Fibroblast of skin of left biceps (primary cell): ENCODE measurements at places on chromosomes 7 and 10.
A peak's percentile ranks its signal among the peaks of the same experiment; 100 is the strongest.

- DNase-seq: no peak
These were observed 377.2 kb downstream of the PARD3 start for GRCh38 chr10:34437906-34438305.

GRCh38 chr7:39526666-39527065 lies 39.5 kb upstream of the YAE1 start:
- no peak for DNase-seq

- no peak for DNase-seq
These were observed 3.2 kb downstream of the MGMT start for GRCh38 chr10:129470103-129470851.

DNA sequence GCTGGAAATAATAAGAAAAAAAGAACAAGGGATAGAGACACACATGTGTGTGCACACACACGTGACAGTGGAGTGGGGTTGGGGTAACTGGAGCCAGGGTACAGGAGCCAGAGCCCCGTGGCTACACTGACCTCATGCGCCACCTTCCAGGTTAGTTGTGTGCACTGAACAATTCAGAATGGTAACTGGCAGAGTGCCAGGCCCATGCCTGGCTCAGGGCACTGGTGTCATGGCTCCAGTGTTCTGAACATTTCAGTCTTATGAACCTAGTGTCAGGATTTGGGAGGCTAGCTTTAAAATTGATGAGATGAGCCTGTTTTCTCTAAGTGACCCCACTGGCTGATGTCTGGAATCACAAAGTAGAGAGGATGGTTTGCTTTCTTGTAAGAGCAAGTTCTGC lies 269.6 kb downstream of the SORCS3 start:
- DNase-seq: no peak

GRCh38 chr10:88565072-88565471 lies 18.0 kb downstream of the RNLS start:
- no peak for DNase-seq

- no peak for DNase-seq
These were observed 75.9 kb downstream of the PFKFB3 start for GRCh38 chr10:6278519-6279120.

DNA sequence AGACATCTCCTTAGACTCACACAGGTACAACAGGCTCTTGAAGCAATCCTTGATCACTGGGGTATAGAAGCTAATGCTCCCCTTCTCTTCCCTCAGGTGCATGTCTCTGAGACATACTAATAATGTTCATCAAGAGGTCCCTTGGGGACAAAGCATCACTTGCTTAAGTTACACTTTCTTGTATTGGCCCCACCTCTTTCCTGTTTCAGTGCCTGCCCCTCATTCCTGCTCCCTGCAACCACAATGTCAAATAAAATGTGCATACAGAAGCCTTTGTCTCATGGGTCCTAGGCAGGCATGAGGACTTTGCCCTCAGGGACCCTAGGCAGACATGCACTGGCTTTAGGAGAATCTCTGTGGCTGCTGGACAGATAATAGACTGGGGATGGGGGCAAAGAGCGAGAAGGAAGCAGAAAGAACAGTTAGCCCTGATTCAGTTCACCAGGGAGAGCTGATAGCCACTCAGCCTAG lies 175.0 kb upstream of the NPY start:
- DNase-seq: no peak

GRCh38 chr10:32149252-32149955 lies 93.2 kb upstream of the KIF5B start:
- peak; percentile 29 for DNase-seq

- no peak for DNase-seq
These were observed 74.3 kb upstream of the POM121L12 start for GRCh38 chr7:52961084-52961483.

- DNase-seq: no peak
These were observed 97.1 kb downstream of the SH3PXD2A start for GRCh38 chr10:103758294-103758681.

DNA sequence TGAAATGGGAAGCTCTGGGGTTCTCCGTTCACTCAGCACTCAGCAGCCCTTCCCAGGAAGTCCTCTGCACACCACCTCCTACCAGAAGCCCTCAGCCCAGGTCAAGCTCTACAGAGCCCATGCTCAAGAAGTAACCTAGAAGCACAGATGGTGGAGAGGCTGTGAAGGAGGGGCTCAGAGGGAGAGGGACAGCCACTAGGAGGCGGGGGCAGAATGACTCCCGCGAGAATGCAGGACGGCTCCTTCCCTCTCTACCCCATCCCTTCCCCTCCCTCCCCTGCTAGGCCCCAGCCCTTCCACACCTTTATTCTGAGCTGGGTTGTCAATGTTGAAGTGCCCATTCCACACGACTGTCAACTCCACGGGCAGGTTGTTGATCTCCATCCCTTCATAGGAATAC lies 373.2 kb downstream of the PLXNA4 start:
- no peak for DNase-seq

DNA sequence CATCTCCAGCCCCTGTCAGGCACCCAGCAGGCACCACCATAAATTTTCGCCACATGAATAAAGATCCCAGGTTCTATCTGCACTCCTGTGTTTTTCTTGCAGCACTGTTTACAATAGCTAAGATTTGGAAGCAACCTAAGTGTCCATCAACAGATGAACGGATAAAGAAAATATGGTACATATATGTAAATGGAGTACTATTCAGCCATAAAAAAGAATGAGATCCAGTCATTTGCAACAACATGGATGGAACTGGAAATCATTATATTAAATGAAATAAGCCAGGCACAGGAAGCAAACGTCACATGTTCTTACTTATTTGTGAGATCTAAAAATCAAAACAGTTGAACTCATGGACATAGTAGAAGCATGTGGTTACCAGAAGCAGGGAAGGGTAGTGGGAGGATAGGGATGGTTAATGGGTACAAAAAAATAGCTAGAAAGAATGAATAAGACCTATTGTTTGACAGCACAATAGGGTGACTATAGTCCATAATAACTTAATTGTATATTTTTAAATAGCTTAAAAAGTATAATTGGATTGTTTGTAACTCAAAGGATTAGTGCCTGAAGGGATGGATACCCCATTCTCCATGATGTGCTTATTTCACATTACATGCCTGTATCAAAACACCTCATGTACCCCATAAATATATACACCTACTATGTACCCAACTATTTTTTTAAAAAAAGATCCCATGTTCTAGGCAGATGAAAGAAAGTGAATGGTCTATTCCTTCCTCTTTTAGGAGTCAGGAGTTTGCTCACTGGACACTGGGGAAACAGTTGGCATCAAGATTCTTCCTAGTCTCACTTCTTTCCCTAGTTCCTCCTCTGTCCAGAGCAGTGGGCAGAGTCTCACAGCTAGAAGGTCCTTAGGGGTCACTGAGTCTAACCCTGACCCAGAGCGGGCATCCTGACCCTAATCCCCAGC lies 1.0 kb upstream of the NPFFR1 start:
- no peak for DNase-seq

DNA sequence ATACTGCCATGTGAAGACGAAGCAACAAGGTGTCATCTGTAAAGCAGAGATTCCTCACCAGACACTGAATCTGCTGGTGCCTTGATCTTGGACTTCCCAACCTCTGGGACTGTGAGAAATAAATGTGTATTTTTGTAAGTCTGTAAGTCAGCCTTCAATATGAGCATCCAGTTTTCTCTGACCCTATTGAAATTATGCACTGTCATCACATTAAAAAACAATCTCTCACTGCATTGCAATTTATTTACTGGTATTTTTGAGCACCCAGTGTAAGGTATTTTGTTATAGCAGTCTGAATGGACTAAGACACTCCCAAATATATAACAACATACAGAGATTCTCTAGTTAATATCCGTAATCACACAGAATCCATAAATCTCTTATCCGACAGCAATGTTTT lies 77.5 kb upstream of the CDK6 start:
- DNase-seq: no peak

GRCh38 chr10:102549549-102549948 lies 45.8 kb downstream of the SUFU start:
- DNase-seq: no peak

GRCh38 chr10:62796896-62797295 lies 7.6 kb upstream of the ADO start:
- DNase-seq: no peak

GRCh38 chr10:62512732-62513475 lies 138.7 kb downstream of the ZNF365 start:
- DNase-seq: no peak

DNA sequence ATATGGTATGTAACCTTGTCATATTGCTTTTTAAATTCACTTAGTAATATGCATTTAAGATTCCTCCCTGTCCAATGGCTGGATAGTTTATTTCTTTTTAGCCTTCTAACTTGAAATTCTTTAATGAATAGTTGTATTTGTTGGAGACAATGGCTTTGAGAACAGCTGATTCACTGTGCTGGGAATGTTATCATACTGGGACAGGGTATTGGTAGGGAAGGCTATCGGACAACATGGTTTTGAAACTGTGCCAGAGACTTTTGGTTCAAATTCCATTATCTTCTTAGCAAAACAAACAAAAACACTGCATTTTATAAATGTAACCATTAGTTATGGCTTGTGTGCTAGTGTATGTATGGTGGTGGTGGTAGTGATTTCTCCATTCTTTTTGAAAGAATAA lies 517.1 kb upstream of the ANKRD30A start:
- DNase-seq: no peak

GRCh38 chr7:101869026-101869900 lies 51.8 kb downstream of the CUX1 start:
- DNase-seq: no peak

GRCh38 chr7:158902427-158902826 lies 46.1 kb downstream of the DYNC2I1 start:
- no peak for DNase-seq

- no peak for DNase-seq
These were observed 619.0 kb upstream of the DPP6 start for GRCh38 chr7:153433223-153433622.

- no peak for DNase-seq
These were observed 12.1 kb upstream of the RHBDD2 start for GRCh38 chr7:75866489-75867389.

- DNase-seq: peak; percentile 47
These were observed 189.3 kb downstream of the POLR1F start for GRCh38 chr7:19519443-19520021.

DNA sequence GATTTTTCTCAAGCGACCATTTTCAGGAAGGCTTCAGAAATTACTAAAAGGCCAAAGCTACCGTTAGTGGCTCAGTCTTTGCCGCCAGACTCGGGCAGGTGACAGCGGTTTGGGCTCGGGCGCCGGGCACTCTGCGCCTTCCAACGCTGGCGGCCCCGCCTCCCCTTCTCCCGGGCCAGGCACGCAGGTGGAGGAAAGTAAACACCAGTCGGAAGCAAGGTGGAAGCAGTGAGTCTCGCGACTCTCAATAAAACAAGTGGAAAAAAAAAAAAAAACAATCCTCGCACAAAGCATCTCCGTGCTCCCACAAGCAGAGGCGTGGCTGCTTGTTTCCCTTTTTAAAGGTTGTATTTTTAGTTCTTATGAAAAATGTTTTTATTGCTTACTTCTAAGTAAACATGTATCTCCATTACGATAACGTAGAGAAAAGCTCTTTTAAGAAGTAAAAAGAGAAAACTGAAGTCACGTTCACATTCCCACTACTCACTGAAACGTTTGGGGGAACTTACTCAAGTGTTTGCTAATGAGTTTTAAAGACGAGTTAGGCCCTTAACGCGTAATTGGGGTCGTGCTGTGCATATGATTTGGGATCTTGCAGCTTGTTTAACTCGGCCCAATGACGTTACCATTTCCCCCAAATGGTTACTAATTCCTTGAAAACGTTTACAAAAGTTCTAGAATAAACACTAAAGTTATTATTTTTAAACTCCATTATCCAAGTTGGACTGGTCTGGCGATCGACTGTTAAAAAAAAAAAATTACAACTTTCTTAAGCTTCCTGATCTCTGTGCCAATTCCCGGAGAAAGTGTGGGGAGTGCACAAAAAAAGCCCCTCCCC lies 864 bp downstream of the CDCA7L start:
- DNase-seq: no peak

- DNase-seq: no peak
These were observed 146.5 kb downstream of the SEC23IP start for GRCh38 chr10:120039046-120039445.

GRCh38 chr7:50849991-50850390 lies 67.3 kb upstream of the GRB10 start:
- DNase-seq: no peak

GRCh38 chr7:516216-516605 lies 3.4 kb downstream of the PDGFA start:
- DNase-seq: no peak

GRCh38 chr10:60907236-60907635 lies 36.7 kb downstream of the RHOBTB1 start:
- no peak for DNase-seq

DNA sequence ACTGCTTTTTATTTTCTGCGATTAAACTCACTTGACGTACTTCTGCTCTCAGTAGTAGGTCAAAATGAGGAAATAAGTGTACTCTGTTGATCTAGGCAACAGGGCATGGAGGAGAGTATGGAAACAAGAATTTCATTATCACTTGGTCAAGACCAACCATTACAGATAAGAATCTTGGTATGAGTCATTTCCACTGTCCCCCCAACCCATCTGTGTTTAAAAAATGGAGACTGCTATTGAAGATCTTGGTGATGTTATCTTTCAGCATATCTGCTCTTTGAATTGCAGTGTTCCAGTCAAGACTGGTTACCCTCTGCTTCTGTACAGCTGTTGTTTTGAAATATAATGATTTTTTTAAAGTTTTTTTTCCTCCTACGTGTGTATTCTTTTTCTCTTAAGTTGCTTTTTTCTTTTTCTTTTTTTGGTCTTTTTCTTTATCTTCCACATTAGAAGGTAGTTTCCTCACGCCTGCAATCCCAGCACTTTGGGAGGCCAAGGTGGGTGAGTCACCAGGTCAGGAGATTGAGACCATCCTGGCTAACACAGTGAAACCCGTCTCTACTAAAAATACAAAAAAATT lies 11.7 kb downstream of the STAM start:
- no peak for DNase-seq
